ENCODE measurements at places on chromosomes 11 and 22.

- DNase-seq: no peak
These were observed 3.8 kb downstream of the NADSYN1 start for GRCh38 chr11:71456831-71457230.

GRCh38 chr22:17120711-17121232 is 388 bp downstream of the TMEM121B start:
- no peak for DNase-seq

DNA sequence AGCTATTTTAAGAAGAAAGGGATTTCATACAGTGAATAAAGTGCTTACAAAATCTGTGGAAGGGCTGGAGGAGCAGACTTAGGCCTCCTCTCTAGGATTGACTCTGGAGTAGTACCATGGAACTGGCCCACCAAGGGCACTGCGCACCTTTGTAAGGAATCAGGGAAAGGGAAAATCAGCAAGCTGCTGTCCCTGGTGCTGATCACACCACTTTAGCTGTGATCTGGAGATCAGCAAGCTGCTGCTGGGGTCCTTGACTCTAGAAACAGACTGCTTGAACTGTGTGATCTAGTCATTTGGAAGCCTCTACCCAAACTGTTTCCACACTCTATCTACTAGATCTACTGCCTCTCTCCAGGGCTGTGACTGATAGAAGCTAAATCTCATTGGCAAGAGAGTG is 18.4 kb upstream of the TECTA start:
- DNase-seq: no peak

- DNase-seq: no peak
These were observed 231.0 kb downstream of the TTC28 start for GRCh38 chr22:28448625-28449024.

DNA sequence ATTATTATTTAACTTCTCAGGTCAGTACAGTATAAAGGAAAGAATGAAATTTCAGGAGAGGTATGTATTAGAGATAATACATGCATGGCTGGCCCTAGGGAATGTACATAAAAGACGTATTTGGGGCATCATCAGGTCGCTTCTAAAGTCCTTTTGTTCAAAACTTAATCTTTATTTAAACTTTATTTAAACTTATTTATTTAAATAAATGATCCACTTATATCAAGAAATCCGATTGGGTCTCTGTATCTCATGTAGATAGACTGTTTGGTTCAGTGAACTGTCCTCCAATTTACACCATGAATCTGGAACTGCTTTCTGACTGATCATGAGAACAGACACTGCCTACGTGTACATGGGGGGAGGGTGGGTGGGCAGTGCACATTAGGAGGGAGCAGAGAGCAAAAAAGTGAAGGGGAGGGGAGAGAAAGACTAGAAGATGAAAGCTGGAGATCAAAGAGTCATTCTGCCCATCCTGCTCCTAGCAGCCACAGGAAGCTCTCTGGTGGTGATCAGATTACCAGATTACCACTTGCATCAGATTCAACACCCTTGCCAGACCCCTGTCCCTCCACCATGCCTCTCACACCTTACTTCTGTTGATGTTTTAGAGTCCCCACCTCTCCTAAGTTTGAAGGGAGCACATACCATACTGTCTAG is 92.1 kb upstream of the MTMR2 start:
- no peak for DNase-seq

DNA sequence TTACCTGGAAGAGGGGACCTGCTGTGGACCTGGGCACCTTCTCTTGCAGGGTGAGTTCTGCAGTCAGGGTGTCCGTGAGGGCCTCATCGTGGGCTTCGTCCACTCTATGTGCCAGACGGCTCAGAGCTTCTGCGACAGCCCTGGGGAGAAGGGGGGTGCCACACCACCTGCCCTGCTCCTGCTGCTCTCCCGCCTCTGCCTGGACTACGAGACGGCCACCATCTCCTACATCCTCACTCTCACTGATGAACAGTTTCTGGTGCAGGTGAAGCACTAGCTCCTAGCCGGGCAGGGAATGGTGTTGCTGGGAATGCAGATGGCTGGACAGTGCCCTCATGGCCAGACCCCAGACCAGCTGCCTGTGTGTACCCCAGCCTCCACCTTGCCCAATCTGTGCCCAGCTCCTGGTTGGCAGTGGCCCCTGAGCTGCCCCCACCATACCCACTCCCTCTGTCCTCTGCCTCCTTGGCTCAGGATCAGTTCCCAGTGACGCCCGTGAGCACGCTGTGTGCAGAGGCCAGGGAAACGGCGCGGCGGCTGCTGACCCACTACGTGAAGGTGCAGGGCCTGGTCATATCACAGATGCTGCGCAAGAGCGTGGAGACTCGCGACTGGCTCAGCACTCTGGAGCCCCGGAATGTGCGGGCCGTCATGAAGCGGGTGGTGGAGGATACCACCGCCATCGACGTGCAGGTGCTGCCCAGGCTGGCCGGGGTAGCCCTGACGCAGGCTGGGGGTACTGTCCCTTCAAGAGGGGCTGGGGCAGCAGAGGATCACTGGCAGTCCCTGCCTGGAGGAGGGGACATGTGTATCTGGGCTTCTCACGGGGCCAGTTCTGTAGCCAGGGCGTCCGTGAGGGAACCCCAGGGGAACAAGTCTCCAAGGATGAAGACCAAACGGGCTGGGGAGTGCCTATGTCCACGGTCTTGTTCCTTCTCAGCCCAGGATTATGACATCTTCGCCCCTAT is 2.2 kb upstream of the TM7SF2 start:
- DNase-seq: no peak

DNA sequence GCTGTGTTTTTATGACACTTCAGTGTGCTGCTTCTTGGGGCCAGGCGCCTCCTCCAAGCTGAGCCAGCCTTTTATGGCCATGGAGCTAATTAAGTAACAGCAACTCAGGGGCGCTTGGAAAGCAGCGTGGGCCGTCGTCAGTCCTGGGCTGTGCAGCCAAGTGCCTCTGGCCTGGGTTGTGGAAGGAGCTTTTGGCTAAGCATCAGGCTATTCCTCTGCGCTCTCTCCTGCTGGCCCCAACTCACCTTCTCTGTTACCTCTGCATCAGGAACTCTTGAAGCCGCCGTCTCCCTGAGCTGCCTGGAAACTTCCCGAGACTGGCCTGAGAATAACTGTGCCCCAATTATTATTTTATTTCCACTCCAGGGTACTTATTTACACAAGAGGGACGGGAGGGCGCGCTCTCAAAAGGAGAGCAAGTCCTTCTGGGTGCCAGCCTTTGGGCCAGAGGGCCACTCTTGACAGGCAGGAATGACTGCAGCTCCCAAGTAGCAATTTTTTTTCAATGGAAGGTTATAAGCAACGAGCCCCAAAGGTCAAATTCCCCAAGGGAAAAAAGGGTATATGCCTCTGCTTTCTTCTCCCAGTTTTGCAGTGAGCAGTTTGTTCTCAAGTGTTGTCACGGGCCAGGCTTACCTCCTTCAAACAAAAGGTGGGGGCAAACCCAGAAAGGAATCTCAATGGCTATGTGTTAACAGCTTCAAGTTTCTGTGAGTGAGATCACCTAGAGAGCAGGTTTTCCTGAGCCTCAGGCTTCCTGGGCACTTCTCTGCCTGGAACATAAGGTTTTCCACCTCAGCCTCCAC is 38.5 kb upstream of the NAV2 start:
- DNase-seq: no peak

DNA sequence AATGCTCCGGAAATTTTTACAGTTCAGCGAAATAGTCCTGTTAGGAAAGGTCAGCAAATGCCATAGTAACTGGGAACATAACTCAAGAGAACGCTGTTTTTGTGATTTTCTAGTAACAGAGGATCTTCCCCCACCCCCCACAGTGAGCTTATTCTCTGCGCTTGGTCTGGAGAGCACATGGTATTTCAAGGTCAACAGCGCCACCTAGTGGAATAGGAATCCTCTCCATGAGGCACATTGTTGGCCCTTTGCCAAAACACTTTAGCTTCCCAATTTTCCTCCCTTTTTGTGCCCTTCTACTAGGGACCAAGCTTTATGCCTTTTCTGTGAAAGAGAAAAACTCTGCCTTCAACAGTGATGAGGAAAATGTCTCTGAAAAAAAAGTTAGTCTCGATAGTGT is 13.2 kb upstream of the OR4C12 start:
- DNase-seq: peak; percentile 13

DNA sequence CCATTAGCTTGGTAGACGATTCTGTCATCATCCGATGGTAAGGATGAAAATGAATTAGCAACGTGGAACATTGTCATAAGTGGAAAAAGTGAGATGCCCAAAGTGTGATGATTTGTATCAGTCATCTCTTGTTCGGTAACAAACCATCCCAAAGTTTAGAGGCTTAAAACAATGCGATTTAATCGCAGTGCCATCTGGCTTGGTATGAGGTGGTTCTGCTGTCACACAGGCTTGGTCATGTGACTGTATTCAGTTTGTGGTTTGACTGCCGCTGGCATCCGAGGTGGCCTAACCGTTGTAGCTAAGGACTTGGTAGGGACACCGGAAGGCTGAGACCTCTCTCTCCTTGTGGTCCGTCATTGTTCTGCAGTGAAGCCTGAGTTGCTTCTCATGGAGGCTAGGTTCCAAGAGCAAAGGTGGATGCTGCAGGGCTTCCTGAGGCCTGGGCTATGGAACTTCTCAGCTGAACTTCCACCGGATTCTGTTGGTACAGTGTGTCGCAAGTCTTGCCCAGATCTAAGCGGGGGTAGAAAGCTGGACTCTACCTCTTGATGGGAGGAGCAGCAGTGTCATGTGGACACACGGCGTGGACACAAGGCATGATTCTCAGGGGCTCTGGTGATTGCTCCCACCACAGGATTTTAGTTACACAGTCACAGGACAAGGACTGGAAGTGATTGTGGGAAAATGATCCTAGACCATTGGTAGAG is 36.3 kb downstream of the BCR start:
- DNase-seq: peak; percentile 29

DNA sequence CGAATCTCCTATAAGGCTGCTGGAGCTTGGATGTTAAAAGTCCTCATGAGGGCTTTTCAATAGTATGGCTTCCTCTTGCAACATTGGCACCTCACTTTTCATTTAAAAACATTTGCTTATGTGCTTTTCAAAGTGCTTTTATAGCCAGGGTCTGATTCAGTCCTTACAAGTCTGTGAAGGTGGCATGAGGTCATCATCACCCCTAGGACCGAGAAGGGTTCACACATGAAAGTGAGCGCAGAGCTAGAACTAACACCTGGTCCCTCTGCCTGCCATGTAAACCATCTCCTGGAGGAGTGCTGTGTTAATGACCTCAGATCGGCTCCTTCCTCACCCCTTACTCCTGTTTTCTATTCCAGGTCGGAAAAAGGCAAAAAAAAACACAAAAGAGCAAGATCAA is 12.2 kb upstream of the LMO2 start:
- no peak for DNase-seq

DNA sequence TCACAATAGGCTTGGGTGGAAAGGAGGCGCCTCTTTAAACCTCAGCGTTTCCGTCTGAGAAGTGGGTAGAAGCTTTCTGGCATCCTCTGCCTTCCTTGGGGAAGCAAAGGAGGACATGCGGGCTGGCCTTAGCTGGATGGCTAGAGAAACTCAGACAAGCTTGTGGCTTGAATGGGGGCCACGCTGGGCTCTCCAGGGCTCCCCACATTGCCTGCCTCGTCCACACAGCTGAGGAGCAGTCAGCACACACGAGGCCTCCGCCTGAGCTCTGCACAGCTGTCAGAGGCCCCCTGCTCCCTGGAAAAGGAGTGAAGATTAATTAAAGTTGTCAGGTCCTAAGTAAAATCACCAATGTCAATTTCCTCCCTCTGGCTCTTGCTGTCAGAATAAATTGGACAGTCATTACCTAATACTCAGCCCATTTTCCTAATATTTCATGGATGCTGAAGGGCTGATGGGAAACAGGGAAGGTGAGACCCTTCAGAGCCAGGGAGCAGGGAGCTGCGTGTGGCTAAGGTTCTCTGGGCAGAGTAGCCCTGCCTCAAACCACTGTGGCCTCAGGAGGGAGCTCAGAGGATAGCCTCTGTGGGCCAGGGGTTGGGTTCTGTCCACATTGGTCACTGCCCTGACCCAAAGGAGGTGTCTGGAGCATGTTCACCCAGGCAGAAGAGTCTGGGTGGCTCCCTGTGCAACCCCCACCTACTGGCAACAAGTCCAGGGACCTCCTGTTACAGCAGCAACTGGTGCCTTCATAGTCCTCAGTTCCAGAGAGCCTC is 118.3 kb upstream of the CD82 start:
- DNase-seq: no peak

- no peak for DNase-seq
These were observed 9.2 kb upstream of the NDUFS8 start for GRCh38 chr11:68021167-68021787.

DNA sequence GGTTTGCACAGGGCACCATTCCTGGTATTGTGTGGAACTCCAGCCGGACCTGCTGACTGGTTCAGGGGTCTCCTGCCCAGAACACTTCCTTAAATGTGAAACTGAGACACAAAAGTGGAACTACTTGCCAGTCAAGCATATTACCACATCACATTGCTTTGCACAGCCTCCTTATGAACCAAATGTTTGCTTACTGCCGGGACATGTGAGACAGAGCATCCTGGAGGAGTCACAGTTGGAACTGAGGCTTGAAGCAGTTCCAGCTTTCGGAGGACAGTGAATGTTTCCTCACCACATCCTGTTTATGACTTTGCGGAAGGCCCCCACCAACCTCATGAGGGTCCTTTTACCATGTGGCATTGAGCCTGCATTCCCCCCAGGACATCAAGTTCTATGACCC is 105.8 kb upstream of the ARHGAP42 start:
- peak; percentile 3 for DNase-seq

DNA sequence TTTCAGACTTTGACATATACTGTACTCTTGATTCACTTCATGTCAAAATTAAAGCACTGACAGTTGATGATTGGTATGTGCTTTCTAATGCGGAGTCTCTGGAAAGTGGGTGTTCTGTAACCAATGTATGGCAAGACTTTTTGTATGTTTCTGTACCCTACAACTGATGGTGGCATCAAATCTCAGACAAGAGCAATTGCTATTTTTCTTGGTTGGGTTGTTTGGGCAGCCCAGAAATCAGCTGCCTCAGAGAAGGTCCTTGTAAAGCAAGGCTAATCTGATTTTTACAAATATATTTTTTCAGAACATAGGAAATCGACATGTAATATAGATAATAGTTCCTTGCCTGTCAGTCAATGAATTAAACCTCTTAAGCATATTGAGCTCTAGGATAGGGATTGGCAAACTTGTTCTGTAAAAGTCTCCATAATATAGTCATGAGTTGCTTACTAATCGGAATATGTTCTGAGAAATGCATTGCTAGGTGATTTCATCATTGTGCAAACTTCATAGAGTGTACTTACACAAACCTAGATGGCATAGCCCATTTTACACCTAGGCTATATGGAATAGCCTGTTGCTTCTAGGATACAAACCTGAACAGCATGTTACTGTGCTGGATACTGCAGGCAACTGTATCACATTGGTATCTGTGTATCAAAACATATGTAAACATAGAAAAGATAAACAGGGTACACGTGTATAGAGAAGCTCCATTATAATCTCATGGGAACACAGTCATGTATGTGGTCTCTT is 10.2 kb upstream of the OOSP4A start:
- DNase-seq: no peak

DNA sequence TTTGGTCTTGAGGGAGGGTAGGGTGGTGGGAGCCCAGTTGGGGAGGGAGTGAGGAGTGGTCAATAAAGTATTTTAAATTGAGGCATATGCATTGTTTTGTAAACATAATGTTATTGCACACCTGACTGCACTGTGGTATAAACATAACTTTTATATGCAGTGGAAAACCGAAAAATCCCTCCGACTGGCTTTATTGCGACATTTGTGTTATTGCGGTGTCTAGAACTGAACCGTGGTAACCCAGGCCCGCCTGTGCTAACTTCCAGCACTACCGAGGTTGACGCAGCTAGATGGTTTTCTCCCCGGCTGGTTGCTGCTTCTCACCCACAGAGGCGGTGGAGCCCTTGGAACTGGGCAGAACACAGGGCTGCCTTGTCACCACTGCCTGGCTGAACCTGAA is 7.6 kb upstream of the RNH1 start:
- DNase-seq: no peak

All from inflammatory macrophage treated with lipopolysaccharide for 1 hour (primary cell).